Activated CD8-positive, alpha-beta memory T cell treated with anti-CD3 and anti-CD28 coated beads for 4 hours (primary cell): ENCODE measurements at places on chromosomes 3 and 15.

- no peak for DNase-seq
Measured at GRCh38 chr15:57384024-57384423, 7.7 kb downstream of the CGNL1 start.

DNA sequence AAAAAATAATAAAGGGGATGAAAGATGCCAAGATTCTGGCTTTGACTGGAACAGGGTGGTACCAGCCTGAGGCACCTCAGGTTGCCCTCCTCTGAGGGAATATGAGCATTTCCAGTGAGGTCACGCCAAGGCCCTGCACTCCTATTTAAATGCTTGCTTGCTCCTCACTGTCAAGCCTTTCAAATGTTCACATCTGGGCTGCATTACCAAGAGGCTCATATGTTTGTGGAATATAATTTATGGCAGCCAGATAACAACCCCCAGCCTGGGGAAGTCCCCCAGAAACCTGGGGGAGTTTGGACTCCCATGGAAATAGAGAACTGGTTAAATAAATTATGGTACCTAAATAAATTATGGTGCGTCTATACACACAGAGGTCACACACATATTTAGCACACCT, 88.4 kb downstream of the FRMD4B start:
- DNase-seq: no peak

GRCh38 chr15:38307251-38307650, 54.6 kb downstream of the SPRED1 start:
- DNase-seq: no peak

DNA sequence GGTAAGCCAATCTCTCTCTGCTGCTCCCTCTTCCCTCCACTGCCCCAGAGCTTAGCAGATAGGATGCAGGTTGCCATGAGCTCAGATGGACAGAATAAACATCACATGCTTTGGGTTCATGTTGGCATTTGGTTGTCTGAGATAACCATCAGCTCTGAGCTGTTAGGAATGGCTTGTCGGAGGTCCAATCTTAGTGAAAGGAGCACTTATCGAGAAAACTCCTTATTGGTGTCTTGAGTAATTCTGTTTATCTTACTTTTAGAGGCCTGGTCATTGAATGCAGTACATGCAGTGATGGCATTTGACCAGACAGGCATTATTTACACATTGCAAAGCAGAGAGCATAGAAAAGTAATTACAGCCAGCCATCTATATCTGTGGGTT, 99.7 kb downstream of the CEMIP start:
- no peak for DNase-seq

DNA sequence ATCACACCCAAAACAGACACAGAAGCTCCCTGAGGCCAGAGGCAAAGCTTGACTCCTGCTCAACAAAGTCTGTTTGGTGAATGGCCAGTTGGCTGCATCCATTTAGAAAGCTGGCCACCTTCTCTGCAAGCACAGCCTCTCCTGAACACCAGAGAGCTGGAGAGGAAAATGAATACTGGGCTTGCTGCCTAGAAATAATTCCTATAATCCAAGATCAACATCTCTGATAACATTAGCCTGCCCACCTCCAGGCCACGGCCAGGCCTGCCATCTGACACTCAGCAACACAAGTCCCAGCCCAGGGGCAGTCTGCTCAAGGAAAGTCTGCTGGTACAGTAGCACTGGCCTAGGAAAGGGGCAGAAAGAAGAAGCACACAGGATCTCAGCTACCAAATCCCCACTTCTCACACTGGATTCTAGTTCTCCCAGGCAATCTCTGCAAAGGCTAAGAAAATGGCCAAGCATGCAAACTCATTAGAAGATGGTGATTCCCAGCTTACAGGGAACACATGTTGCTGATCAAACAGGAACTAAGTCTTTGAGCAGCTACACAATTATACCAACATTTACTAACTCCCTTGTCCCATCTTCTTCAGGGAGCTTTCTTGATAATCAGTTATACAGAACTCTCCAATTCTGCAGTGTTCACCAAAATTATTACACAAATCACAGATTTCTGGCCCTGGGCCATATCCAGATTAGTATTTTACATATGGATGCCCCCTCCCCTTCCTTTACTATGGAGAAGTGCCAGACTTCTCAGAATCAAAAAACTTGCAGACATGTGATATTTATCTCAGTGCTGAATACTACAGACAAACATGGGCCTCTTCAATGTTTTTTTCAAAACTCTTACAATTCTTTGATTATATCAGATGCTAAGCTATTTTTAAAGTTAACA, 9.9 kb downstream of the TBC1D2B start:
- no peak for DNase-seq

DNA sequence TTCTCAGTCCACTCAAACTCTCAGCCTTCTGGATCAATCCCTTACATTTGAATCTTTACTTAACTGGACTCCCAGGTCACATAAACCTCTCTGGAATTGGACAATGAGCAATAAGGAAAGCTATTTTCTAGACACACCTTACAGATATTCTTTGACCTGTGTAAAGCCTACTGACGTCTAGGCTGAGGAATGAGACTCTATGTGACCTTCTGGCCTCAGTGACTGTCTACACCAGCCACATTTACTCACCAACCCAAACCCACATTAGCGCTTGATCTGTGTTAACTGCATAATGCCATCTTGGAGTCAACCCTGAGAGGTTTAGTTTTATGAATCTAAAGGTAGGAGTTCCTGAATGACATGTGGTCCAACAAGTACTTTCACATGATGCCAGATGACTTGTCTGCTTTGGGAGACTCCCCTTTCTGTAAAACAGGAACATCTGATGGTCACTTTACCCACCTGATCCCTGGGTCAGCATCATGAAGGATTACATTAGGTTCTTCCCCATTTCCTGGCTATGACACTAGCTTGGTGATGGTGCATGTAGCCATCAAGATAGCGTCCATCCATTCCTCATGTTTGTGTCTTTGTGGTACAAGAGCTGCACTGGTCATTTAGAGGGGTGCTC, 11.4 kb upstream of the COMMD2 start:
- no peak for DNase-seq

DNA sequence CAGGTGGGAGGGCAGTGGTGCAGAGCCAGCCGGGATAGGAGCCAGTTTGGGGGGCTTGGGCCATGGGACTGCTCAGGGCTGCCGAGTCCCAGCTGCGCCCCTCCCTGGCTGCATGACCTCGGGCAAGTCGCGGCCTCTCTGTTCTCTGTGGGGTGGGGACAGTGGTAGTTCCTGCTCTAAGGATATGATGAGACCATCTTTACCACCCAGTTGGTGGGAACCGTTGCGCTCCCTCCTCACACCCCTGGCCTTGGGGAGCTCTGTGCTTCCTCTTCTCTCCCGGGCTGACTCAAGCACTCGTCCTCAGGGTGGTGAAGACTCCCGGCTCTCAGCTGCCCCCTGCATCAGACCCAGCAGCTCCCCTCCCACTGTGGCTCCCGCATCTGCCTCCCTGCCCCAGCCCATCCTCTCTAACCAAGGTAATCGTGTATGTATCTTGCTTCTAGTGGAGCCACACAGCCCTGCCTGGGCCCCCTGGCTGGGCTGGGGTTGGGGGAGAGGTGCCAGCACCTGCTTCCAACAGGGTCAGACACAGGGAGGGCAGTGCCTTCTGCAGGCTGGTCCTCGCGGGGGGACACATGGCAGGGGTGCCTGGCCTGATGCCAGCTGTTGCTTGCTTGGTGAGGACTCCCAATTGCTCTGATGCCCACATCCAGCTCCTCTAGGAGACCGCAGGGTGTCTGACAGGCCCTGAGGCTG, 15.1 kb upstream of the STAB1 start:
- DNase-seq: no peak

DNA sequence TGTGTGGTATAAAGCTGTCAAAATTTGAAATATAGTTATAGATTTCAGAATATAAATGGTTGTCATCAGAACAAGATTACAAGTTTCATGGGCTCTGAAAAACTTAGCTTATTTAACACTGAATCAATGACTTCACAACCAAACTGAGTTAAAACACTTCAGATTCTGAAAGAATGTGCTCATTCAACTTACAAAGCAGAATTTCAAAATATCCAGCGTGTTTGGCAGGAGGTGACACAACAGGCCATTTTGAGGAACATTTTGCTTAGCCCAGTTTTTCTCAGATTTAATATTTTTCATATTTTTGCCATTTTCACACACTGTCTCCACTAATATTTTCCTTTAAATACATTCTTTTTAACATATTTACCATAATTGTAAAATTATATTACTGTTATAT, 781.1 kb downstream of the TUSC7 start:
- DNase-seq: no peak

GRCh38 chr3:128804811-128805155, 74.6 kb upstream of the ACAD9 start:
- no peak for DNase-seq

GRCh38 chr3:120172070-120172469, 77.8 kb upstream of the GSK3B start:
- no peak for DNase-seq

DNA sequence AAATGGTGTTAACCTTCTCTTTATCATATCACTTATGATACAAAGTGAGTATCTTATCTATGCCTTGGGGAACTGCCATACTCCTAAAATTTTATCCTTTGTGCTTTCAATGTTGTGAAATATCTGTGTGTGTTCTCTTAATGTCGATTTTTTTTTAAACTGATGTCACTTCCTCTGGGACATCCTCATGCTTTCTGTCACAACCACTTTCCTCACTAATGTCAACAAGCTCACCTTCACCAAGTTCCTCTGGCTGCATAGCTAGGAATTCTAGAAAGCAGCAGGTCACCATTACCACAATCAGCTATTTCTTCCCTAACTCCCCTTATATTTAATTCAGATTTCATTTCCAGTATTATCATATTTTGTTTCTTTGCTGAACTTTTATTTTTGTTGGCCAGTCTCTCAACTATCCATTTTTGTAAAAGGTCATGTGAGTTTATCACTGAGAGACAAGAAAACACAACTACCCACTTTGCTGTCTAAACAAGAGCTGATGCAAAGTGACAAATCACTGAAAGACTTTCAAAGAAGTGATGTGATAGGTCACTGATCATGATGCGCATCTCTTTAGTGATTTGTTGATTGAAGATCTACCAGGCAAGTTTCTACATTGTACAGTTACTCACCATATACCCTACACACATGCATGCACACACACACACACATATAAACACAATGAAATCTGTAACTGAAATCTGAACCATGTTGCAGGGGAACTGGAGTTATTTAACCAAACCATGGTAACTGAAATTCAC, 369.0 kb downstream of the ULK4 start:
- no peak for DNase-seq

DNA sequence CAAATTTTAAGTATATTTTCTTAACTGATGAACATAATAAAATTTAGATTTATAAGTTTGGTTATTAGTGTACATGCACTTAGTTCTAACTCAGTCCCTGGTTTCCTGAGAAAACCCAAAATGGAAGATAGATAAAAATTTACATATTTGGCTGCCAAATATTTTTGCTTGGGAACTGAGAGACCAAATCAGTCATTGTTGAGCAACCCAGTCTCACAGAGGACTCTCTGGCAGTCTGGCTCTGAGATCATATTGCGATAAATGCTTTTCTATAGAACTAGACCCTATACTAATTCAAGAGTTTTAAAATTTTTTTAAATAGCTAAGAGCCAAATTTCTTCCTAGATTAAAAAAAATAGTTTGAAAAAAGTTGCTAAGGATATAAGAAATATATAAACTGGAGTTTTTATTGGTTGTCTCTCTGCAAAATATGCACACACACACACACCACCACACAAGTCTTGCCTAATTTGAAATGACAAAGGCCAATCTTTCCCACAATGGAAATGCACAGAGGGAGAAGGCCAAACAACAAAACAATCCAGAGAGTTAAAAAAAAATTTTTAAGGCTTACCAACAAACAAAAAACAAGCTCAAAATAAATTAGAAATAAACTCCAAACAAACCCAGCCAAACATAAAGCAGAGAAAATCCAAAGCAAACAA, 259.5 kb downstream of the MECOM start:
- DNase-seq: no peak

- DNase-seq: no peak
Measured at GRCh38 chr3:98563661-98564281, 29.6 kb downstream of the CPOX start.

GRCh38 chr3:84906065-84906464, 52.7 kb upstream of the CADM2 start:
- no peak for DNase-seq

GRCh38 chr15:85422607-85423006, 42.2 kb downstream of the AKAP13 start:
- DNase-seq: no peak

DNA sequence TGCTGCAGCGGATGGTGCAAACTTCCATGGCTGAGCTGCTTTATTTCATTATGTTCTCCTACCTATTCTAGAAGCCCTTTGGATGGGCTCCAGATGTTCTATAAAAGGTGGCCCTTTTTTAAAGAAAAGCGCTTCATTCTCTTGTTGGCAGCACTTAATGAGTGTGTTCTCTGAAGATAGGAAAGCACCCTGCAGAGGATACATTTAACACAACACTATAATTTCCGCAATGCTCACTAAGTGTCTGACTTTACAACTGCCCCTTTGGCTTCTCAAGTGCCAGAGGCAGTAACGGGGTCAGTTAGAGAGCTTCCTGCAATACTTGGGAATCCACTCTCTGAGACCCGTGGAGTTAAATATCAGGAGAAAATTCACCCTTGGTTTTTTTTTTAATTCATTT, 88.1 kb downstream of the MDFIC2 start:
- no peak for DNase-seq

DNA sequence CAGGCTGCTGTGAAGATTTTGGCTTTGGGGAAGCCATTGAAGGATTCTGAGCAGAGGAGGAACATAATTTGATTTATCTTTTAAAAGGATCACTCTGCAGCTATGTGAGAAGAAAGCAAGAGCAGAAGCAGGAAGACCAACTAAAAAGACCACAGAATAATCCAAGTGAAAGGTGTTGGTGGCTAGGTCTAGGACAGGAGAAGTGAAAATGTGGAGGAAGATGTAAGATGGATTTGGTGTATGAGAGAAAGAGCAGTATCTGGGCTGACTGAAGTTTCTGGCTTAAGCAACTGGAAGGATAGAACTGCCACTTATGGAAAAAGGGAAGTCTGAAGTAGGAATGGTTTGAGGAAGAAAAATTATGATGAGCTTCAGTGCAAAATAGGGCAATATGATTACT, 62.0 kb downstream of the SFMBT1 start:
- no peak for DNase-seq

DNA sequence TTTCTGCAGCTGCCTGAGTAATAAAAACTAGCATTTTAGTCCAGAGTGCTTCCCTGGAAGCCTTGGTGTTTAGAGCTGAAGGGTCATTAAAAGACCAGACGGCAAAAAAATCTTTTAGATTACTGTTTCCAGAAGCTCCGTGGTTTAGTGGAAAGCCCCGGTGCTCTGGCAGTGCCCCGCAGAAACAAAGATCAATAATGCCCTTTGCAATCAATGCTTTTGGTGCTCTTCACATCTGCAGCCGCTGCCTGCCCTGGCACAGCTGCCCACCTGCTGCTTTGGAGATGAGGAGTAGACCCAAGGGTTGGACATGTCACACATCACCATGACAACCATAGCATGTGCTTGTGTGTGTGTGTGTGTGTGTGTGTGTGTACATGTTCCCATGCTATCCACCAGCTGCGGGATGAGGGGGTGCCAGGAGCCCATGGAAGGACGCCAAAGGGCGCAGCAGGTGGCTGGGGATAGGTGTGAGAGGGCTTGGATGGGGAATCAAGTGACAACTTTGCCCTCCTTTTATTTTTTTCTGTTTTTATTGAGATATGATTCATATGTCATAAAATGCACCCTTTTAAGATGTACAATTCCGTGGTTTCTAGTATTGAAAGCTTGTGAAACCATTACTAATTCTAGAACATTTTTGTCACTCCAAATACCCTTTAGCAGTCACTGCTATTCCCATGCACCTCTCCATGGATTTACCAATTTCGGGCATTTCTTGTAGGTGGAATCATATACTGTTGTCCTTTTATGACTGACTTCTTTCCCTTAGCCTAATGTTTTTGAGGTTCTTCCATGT, 75.7 kb upstream of the KLHL25 start:
- no peak for DNase-seq
